Hematopoietic multipotent progenitor cell treated with erythropoietin and hydrocortisone succinate and interleukin-3 and kit ligand, for 4 days (in vitro differentiated cells): ENCODE measurements at places on chromosomes 11 and 22.

- DNase-seq, result no peak
Observed at GRCh38 chr11:110338684-110339083, 42.3 kb upstream of the RDX start.

GRCh38 chr22:45628515-45628914, 43.1 kb upstream of the ATXN10 start:
- no peak for DNase-seq

- DNase-seq, result no peak
Observed at GRCh38 chr22:22243033-22243680, 1.4 kb upstream of the VPREB1 start.

GRCh38 chr11:61581030-61581928, at the start of gene SYT7:
TSS of gene SYT7 (minus strand) at chr11:61581076. CDS start at chr11:61580820, 256 bp downstream.
- DNase-seq, result peak; percentile 97

- peak; percentile 43 for DNase-seq
Observed at GRCh38 chr22:16789860-16790493, 35.2 kb downstream of the XKR3 start.

- DNase-seq, result no peak
Observed at GRCh38 chr11:67309661-67310061, 6.3 kb downstream of the SSH3 start.

DNA sequence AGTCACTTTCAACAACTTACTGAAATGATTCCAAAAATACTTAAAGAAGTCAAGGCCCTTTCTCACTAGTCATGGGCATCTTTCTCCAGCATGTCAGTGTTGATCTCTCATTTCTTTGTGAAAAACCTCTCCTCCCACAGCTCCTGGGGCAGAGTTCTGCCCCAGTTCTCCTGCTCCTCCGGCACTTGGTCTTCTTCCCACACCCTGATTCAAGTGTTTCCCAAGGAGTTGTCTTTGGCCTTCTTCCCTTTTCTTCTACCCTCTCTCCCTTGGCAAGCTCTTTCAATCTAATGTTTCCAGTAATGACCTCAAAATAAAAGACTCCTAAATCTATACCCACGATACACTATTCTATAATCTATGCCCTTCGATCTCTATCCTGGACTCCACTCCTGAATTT, 42.1 kb upstream of the CCDC34 start:
- DNase-seq, result no peak

DNA sequence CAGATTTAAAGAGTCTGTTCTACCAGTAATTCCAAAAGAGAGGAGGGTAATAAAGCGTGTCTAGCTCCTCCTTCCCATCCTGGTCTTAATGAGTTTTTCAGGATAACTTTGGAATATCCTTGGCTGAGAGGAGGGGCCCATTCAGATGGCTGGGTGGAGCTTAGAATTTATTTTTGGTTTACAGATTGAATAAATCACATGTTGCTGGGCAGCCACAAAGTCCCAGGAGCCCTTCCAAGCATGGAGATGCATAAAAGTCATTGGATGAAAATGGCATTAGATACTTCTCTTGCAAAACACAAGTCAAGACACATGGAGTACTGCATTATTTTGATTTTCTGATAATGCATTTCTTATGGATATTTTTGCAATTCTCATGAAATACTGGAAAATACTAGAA, 139.0 kb downstream of the TRPC6 start:
- no peak for DNase-seq

- no peak for DNase-seq
Observed at GRCh38 chr11:26332572-26332915, 614 bp downstream of the ANO3 start.

GRCh38 chr11:112911124-112911523, 50.1 kb upstream of the NCAM1 start:
- DNase-seq, result no peak

DNA sequence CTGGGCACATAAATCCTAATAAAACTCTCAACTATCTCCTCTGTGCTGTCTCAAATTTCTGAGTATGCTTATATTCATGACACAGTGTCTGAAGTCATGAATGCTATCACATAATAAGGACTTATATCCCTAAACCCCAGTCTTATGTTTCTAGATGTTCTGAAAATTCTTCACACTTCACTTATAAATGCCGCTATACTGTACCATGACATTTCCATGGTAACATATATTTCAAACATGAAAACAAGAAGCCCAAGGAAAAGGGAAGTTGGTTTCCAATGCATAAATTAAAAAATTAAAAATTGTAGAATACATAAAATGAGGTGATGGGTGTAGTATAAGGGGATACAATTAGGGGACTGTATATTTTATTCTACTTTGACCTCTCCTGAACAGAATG, 11.7 kb downstream of the GVQW3 start:
- peak; percentile 53 for DNase-seq

- DNase-seq, result peak; percentile 75
Observed at GRCh38 chr22:50731811-50732624, 6.0 kb upstream of the ACR start.

DNA sequence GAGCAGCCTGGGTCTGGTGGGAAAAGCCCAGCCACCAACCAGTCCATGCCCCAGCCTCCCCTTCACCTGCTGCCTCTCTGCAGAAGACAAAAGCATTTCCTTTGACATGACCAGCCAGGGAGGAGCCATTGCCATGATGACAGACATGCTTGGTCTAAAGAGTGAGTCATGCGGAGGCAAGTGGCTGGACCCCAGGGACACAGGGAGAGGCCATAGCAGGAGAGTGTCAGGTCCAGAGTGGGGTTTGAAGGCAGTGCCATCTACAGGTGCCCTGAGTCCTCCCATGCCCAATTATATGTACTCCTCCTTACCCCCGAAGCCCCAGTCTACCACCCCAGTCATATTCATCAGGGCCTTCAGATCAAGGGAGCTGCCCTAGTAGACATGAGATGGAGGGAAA, 67.4 kb downstream of the SCN3B start:
- no peak for DNase-seq

GRCh38 chr11:110172468-110173065, 79.4 kb downstream of the ZC3H12C start:
- DNase-seq, result no peak

- DNase-seq, result no peak
Observed at GRCh38 chr22:34608540-34609115, 457.3 kb upstream of the ISX start.

GRCh38 chr22:41491374-41492100, 22.6 kb downstream of the ACO2 start:
- no peak for DNase-seq

- DNase-seq, result peak; percentile 20
Observed at GRCh38 chr11:1310318-1310687, 871 bp upstream of the TOLLIP start.
